ENCODE measurements at places on chromosomes 2 and 18.

GRCh38 chr2:58227171-58227917 is 13.8 kb downstream of the FANCL start:
- no peak for DNase-seq

DNA sequence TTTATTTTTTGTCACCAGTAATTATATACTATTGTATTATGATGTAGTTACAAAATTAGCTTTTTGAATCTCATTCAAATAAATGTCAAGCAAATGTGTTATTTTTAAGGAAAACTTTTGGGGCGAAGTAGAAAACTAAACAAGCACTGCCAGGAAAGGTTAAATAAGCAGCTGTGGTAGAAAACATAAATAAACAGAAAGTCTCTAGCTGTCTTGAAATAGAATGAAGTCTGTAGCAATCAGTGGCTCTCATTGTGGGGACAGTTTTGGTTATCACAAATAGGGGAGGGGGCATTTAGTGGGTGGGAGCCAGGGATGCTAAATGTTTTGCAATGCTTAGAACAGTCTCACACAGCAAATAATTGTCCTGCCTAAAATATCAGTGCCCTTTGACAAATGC is 3.4 kb downstream of the INSIG2 start:
- DNase-seq = no peak

GRCh38 chr2:220855296-220855695 is 716.8 kb downstream of the EPHA4 start:
- DNase-seq = peak; percentile 60

- DNase-seq = no peak
Observed at GRCh38 chr18:68874361-68874760, 76.5 kb downstream of the CCDC102B start.

DNA sequence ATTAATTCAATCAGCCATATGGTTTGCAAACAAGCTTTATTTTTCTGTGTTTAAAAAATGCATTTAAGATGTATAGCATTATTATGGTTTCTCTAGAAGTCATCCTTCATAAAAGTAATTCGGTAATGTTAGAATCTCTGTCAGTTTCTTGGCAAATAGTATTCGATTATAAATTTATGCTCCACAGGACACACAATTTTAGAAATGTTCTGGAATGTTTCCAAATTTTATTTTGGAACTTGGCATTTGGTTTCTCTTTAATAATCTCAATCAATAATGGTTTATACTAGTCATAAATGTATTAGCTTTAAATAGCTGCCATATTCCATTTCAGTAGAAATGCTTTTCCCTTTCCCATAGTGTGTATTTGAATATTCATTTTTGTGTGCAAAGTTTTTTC is 156.4 kb downstream of the PLCL1 start:
- no peak for DNase-seq

DNA sequence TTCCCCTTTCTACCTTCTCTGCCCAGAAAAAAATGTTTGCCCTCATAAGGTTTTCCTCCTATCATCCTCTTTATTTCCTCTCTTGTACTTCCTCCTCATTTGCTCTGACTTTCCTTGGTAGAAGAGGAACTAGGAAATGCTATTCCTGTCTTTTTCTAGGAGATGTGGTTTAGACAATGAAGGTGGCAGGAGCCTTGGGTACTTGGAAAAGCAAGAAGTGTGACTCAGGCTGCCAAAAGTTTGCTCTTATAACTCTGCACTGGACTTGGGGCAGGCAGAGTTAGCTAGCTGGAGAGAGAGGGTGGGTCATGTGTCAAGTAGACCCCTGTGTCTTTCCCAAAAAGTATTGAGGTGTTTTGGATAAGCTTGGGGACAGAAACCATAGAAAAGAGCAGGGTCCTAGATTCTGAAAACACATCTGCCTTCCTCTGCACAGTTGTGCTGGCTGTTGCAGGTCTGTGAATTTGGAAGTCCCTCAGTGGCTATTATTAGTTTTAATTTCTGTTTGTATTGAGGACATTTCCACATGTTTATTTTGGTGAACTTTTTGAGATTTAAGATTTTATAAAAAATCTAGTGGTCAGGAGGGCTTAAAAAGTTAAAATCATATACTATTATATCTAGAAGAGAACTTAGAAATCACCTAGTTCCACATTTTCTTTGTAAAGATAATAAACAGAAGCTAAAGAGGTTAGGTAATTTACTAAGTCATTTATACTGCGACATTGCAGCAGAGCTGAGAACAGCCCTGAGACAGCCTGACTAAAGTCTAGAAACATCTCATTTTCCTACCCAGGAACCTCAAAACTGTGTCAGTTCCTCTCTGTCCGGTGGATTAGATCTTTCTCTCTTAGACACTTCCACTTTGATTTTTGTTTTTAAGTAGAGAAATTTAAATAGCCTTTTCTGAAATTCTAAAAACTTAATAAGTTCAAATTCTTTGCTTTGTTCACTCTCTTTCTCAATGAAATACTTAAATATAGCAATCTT is 16.0 kb downstream of the INSIG2 start:
- DNase-seq = no peak

- no peak for DNase-seq
Observed at GRCh38 chr2:105877945-105878344, 133.2 kb downstream of the NCK2 start.

DNA sequence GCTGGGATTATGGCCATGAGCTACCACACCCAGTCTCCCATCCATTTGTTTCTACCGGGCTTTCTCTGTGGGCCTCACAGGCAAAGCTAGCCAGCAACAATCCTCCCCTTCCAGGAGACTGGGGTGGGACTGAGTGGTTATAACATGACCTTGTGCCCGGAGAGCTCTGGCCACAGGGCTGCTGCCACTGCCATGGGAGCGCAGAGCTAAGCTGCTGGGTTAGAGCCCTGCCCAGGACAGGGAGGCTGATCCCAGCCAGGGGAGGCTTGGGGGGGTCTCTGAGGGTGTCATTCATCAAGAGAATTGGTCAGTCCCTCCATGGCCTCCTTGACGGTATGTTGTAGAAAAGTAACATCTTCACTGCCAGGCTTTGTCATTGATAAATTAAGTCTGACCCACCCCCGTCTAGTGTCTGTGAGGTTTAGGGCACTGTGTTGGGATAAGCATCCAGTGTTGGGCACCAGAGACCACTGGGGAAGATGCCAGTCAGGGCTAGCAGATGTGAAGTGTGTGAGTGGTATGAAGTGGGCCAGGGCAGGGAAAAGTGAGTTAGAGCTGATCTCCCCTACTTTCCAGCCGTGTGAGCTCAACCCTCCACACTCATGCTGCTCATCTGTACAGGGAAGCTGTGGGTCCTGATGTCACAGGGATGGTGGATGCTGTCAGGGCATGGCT is 368.4 kb upstream of the HS6ST1 start:
- no peak for DNase-seq

- DNase-seq = no peak
Observed at GRCh38 chr18:59311631-59312030, 6.8 kb downstream of the CPLX4 start.

GRCh38 chr2:215969131-215969841 is 44.1 kb downstream of the MREG start:
- no peak for DNase-seq

DNA sequence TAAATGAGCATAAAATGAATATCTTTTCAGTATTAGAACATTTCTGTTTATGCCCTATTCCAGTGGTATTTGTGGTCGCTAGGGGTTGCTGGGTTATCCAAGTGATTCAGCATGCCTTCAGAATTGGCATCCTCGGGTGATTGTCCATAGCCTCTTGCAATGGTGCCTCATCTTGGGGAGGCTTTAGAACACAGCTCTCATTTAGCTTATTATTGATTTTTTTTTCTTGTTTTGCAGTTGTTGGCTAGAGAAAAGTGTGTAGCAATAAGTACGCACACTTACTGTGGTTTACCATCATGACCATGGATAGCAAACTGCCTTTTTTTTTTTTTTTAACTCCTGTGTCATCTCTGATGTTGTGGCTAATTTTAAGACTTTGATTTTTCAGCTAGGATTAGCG is 33.6 kb downstream of the PLEKHA3 start:
- no peak for DNase-seq

GRCh38 chr18:43108882-43109281 is 6.6 kb downstream of the RIT2 start:
- no peak for DNase-seq

DNA sequence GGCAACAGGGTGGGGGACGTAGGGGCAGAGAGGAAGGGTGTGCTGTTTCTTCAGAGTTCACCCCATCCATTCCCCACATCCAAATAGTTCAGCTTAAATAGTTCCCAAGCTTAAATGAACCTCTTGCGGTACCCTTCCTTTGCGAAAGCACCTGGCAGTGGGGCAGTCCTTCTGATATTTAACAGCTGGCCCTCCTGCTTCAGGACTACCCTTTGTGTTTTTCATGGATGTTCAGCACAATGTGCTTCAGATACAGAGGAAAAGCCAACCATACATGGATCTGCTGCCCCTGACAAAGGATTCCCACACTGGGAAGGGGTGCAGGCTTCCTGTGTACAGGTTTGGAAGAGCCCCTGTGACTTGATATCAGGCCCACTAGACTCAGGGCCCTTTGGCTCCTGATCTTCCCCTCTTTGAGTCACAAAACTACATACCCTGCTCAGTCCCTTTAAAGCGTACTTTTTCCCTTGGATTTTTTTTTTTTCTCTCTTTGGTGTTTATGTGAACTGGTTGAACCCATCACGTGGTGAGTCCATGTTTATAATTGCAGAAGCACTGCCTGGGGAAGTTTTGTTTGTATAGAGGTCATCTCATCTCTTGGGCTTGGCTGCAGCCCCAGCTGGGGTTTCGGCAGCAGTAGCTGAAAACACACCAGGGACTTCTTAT is 45.3 kb upstream of the IGFBP5 start:
- DNase-seq = no peak

GRCh38 chr2:28818053-28818452 is 7.4 kb downstream of the SPDYA start:
- DNase-seq = no peak

DNA sequence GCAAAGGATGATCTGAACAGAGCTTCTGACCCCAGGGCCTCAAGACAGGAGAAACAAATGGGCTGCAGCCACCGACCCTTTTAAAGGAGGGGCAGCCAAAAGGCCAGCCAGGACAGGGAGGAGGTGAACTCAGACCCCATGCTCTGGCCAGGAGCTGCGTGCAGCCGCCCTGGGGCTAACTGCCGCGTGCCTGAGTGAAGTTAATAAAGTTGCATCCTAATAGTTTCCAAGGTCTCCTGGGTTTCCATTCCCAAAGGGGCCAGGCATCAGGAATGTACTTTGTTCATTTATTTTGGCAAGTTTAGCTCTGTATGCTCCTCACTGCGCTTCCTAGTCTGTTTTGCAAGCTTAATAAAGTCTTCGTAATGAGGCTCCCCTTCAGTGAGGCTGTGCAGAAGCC is 60.7 kb downstream of the EN1 start:
- no peak for DNase-seq

DNA sequence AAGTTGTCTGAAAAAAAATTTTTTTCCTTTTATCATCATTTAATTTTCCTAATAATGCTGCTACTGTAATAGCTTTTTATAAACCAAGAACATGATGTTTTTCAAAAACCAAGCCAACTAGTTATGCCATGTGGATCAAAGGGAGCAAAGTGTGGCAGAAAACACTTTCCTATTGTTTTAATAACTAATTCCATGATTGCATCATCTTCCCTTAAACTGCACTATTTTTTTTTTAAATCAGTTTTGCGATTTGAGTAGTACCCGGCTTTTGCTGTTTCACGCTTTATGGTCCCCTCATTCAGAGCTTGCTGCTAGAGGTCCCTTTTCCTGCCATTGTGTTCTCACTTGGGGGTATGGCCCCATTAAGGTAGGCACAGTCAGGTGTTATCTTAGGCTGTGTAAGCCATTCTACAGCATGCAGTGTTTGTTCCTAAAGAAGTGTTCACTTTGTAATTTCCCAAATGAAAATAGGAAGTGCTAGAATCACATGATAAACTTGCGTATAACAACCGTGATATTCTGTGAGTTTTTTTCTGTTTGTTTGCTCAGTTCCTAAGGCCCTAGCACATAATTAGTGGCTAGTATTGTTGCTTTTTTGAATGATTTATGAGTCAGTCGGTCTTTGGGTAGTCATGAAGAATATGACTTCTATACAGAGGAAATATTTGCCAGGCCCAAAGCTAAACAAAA is 225.8 kb downstream of the PTGR3 start:
- DNase-seq = no peak

GRCh38 chr2:151423760-151424159 is 14.1 kb downstream of the RIF1 start:
- no peak for DNase-seq

GRCh38 chr2:154336201-154336600 is 362.3 kb upstream of the KCNJ3 start:
- DNase-seq = no peak

Data from eye (tissue), 1 donor.